ENCODE measurements at places on chromosomes 6 and 20.

- DNase-seq: no peak
Measured at GRCh38 chr6:51077821-51078518, 259.3 kb downstream of the TFAP2B start.

GRCh38 chr6:35011096-35012041 is 122.3 kb downstream of the ANKS1A start:
- peak; percentile 68 for DNase-seq

GRCh38 chr20:50580842-50581544 is 70.8 kb downstream of the PTPN1 start:
- DNase-seq: no peak

DNA sequence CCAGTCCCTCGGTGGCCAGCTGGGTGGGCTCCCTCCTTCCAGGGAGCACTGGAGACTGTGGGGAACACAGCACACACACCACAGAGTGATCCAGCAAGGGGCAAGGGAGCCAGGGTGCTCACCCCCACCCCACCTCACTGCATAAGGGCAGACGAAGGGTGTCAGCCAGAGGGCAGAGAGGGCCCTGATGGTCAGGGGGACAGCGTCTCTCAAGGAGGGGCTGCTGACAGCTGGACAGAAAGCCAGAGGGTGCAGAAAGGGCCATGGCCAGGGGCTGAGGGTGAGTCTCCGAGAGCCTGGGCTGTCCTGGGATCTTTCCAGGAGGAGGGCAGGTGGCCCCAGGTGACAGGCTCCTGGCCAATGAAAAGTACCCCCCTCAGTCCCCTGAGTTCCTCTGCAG is 73.4 kb upstream of the PMEPA1 start:
- DNase-seq: no peak

GRCh38 chr6:85459224-85459901 is 9.5 kb downstream of the NT5E start:
- DNase-seq: no peak

- DNase-seq: peak; percentile 93
Measured at GRCh38 chr6:292506-293192, 362 bp downstream of the DUSP22 start.

GRCh38 chr20:9508696-9509178 is 5.7 kb upstream of the LAMP5 start:
- DNase-seq: no peak

- no peak for DNase-seq
Measured at GRCh38 chr6:140867336-140867735, 1265.4 kb upstream of the GJE1 start.

DNA sequence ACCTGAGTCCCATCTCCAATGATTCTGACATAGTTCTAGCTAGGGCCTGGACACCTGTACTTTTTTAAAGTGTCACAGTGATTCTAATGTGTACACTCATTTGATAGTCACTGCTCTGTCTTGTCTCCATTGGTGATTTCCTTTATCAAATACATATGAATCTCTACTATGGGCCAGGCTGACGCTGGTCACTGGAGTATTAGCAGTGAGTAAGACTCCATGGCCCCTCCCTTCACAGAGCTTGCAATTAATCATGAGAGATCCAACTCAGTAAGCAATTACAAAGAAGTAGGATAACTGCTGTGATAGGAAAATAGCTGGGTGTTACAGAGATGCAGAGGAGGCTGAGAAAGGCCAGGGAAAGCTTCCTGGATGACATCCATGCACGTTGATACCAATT is 19.3 kb upstream of the SASH1 start:
- no peak for DNase-seq
